ENCODE measurements at places on chromosomes 4 and X.

DNA sequence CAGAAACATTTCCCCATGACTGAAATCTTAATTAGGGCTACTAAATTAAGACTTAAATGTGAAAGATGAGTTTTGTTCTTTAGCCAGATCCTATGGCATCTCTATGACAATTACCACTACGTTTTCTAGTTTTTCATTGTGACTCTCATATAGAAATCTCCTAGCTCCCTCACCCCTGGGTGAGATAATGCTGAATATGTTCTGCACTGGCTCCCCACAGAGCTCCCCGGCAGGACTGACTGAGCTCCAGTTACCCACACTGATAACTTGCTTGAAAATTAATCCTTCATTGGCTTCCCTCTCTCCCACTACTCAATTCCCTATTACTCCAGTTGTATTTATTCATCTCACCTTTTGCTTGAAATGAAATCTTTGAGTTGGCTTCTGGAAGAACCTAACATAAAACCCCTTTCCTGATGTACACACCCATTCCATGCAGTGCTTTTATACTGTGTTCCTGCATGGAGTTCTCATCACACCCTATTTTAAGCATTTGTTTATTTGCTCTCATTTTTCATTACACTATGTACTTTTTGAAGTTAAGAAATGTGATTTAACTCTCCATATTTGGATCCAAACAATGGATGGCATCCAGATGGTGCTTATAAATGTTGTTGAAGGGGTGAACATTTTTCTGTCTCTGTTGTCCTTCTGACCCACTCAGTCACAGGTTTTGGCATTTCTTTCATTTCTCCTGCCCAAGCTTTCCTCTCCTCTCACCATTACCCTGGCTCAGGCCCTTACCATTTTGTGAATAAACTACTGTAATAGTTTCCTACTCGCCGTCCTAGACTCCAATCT lies 623.4 kb downstream of the SPRY1 start:
- DNase-seq, result no peak

- no peak for DNase-seq
Measured at GRCh38 chrX:117996408-117996807, 120.2 kb downstream of the KLHL13 start.

- DNase-seq, result no peak
Measured at GRCh38 chrX:63889001-63889400, 104.0 kb upstream of the ARHGEF9 start.

- DNase-seq, result no peak
Measured at GRCh38 chr4:71538528-71538927, 199.7 kb downstream of the SLC4A4 start.

DNA sequence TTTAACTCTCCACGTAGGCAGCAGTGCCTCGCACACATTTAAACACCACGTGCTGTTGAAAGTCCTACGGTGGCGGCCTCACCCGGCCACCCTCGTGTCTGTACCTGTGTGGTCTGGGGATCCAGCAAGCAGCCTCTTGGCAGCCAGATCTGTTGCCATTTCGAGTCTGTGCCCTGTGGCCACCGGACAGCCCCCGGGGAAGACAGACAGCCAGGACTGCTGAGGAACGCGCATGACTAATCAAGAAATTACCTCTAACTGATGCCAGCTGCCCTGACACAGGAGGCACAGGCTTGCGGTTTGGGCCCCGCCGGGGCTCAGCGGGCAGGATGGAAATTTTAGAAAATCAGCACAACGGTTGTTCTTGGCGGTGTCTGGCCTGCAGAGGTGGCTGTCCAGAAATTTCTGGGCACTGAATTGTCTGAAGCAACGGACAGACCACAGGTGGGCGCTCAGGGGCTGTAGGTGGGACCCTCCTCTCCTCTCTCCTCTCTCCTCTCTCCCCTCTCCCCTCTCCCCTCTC lies 15.6 kb upstream of the ASMTL start:
- DNase-seq, result no peak

- DNase-seq, result no peak
Measured at GRCh38 chr4:76377481-76377901, 43.5 kb downstream of the CCDC158 start.

GRCh38 chrX:97234471-97235081 lies 350.9 kb downstream of the RPA4 start:
- no peak for DNase-seq

- no peak for DNase-seq
Measured at GRCh38 chr4:139849219-139849618, 183.6 kb downstream of the MGST2 start.

GRCh38 chr4:147340111-147340510 lies 140.8 kb upstream of the EDNRA start:
- DNase-seq, result no peak

- DNase-seq, result no peak
Measured at GRCh38 chrX:106039920-106040319, 1.4 kb upstream of the SERPINA7 start.

- peak; percentile 83 for DNase-seq
Measured at GRCh38 chr4:11424000-11424399, 4.7 kb downstream of the HS3ST1 start.

- DNase-seq, result no peak
Measured at GRCh38 chrX:53449632-53450031, 15.5 kb upstream of the HSD17B10 start.

DNA sequence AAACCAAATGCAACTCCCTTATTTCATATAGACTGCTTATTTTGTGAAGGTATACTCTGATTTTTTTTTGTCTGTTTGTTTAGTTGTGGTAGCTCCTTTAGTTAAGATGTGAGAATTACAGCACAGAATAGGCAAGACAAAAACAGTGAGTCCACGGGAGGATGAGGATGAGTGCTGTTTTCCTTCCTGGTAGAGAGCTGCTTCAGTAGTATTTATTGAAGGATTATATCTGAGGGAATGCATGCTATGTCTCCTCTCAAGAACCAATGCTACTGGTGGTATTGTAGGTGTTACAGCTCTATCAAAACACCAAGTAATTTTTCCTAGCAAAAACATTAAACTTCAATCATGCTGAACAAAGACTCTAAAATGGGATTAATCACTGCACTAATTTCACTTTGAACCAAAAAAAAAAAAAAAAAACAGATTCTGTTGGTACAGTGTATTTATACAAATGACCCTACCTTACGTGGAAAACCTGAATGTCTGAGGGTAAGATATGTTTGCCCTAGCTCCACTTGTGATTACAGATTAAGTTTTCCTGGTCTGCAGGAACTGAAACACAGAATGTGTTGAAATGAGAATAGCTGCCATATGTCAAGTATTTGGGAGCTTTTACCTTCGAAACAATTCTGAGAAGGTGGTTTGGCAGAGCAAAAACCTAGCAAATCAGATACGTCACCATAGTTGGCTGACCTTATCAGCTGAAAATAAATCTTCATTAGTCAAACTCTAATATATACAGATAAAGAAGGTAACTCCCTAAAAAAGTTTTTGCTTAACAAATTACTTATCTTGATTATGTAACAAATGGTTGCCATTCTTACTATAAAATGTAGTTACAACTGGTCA lies 40.3 kb downstream of the PPP3CA start:
- DNase-seq, result no peak

DNA sequence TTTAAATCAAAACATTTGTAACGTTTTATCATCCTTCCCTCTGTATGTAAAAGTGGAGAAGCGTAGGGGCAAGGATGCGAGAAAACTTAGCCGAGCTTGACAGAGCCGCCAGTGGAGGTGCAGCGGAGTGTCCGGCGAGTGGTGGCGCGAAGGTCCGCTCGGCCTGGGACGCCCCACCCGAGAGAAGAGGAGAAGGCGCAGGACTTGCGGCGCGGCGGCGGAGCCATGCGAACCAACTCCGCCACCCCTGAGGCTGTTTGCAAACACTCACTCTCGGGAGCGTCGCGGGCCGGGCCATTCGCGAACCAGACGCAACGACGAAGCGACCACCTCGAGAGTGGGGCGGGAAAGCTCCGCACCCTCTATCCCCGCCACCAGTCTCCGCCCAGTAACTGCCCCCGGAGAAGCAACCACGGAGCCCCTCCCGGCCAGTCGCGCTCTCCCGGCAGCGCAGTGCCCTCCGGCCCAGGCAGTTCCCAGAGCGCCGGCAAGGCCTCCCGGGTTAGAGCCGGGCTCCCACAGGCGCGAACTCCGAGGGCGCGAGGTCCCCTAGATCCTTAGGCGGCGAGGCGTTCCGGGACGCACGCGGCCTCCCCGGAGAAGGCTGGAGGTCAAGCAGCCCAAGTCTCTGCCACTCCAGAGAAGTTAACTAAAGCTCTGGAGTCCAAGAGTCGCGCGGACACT lies 2.3 kb upstream of the MAB21L2 start:
- DNase-seq, result no peak

- DNase-seq, result no peak
Measured at GRCh38 chr4:52870225-52870624, 8.1 kb downstream of the RASL11B start.

DNA sequence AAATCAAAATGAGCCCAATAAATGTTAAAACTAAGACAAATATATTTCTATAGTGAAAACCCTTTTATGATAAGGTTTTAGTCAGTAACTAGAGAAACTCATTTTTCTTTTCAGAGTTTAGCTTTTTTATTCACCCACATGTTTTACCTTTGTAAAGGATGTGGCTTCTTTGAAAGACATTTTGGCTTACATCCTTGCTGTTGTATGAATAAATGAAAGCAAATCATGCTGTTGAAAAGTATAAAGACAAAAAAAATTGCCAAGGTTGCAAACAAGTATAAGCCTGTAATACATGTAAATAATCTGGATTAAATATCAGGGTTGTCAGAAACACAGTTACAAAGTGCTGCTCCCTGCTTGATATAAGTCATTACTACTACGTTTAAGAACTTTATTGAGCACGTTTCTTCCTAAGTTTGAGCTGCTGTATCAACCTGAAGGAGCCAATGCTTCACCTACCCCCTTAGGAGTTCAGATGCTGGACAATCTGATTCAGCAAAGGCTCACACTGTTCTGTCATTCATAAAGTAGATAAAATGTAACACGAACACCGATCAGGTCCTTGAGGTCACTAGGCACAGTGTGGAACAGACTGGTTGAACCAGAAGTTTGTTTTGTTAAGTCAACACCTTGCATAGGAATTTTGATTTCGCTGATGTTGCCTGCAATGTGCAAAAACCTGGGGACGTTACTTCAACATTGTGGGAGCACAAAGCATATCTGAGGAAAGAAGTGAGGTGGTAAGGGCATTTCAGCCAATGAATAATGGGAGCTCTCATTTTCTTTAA lies 321.2 kb upstream of the BMP3 start:
- DNase-seq, result no peak

- DNase-seq, result no peak
Measured at GRCh38 chrX:107135049-107135964, 16.7 kb upstream of the RBM41 start.

DNA sequence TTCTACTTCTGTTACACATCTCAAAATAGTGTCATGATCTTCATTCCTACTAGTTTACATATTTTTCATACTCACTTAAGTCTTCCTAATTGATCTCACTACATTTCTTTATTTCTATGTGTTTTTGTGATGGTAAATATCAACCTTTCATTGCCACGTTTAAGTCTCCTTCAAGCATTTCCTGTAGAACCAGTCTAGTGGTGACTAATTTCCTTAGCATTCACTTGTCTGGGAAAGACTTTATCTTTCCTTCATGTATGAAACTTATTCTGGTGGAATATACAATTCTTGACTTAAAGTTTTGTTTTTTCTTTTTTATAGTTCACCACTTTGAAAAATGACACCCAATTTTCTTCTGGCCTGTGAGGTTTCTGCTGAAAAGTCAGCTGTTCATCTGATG lies 181.4 kb upstream of the NEIL3 start:
- no peak for DNase-seq

- no peak for DNase-seq
Measured at GRCh38 chrX:40721489-40722106, 13.7 kb downstream of the MED14 start.

- no peak for DNase-seq
Measured at GRCh38 chr4:171793723-171794122, 19.5 kb upstream of the GALNTL6 start.

DNA sequence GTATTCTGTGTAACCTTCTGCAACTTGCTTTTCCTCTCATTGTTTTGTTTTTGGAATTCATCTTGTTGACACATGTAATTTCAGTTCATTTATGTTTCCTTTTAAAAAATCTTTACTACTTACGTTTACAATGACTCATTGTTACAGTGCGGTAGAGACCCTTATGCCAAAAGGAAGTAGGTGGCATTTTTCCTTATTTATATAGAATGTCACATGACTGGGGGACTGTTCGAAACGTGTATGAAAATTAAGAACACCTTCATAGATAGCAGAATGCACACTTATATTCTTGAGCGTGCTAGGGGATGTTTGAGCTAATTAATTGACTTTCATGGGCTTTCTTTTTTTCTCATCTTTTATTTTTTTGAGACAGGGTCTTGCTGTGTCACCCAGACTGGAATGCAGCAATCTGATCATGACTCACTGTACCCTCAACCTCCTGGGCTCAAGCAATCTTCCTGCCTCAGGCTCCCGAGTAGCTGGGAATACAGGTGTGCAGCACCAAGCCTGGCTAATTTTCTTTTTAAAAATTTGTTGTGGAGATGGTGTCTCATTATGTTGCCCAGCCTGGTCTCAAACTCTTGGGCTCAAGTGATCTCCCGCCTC lies 7.3 kb downstream of the REPS2 start:
- no peak for DNase-seq

GRCh38 chr4:105154576-105154975 lies 7.9 kb downstream of the TET2 start:
- no peak for DNase-seq

- no peak for DNase-seq
Measured at GRCh38 chr4:83932750-83933391, 397.0 kb downstream of the GPAT3 start.

GRCh38 chrX:67044029-67044653 lies 405.3 kb upstream of the EDA2R start:
- DNase-seq, result no peak

GRCh38 chrX:51332188-51332942 lies at the start of gene NUDT10:
Gene NUDT10 (plus strand): TSS chrX:51332822. CDS start chrX:51332966, 144 bp downstream.
- peak; percentile 81 for DNase-seq

DNA sequence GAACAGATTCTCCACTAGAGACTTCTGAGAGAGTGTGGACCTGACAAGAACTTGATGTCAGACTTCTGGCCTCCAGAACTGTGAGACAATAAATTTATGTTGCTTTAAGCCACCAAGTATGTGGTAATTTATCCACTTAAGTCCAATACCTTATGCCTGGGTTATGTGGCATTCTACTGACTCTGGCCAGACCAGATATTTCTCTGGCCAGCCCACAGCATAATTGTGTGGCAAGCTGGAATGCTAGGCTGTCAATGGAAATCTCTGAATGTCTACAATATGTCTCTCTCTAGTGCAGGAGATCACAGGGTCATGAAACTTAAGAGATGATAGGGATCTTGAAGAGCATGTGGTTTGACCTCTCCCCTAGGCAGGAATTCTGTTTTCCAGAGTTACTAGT lies 251.0 kb downstream of the ZNF674 start:
- DNase-seq, result no peak

DNA sequence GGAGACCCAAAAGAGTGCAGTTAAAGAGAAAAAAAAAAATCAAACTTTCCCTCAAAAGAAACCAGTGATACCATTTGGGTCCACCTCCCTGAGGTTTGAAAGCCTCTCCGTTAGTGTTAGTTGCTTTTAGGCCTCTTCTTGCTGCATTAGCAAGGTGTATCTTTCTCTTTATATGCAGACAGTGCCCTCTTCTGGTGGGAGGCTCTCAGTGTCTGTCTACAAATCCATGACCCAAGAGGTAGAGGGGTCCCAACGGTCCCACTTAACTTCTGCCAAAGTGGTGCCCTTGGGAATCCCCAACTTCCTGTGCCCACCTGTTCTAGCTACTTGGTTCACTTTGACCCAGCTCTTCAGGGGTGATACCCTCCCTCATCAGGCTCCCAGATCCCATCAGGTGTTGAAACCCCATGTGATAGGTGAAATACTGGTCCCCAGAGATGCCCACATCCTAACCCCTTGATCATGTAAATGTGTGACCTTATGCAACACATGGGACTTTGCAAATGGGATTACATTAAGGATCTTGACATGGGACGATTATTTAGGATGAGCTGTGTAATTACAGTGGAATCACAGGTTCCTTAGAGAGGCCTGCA lies 63.7 kb upstream of the CD99 start:
- DNase-seq, result no peak

Data from ovary (tissue), 10 donors.